CD4-positive, alpha-beta T cell treated with Interferon alpha-2 for 1 hour (primary cell): ENCODE measurements at places on chromosomes 16 and 17.

DNA sequence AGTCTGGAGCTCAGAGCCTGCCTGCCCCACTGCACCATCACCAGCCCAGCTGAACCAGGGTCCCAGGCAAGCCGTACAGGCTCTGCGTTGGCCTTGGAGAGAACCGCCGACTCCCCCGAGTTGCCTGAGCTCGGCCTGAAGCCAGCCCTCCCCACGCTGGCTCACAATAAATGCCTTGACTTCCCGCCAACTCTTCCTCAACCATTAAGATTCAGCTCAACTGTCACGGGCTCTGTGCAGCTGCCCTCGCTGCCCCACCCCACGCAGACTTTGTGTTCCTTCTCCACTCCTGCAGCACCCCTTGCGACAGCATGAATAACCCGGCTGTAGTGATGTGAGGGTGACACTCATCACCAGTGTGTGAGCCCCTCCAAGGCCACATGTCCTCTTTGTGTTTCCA, 4.8 kb upstream of the QPRT start:
- DNase-seq = no peak

GRCh38 chr16:89641458-89642119, 15.9 kb downstream of the CHMP1A start:
- DNase-seq = no peak

GRCh38 chr17:76993651-76994050, 125.4 kb downstream of the MGAT5B start:
- no peak for DNase-seq

GRCh38 chr16:54412777-54413455, 126.3 kb upstream of the IRX3 start:
- DNase-seq = no peak

- no peak for DNase-seq
Observed at GRCh38 chr16:78065319-78065718, 34.1 kb upstream of the WWOX start.
